ENCODE measurements at places on chromosomes 1 and 21.

- DNase-seq = no peak
Observed at GRCh38 chr1:226004396-226004795, 5.3 kb upstream of the SDE2 start.

GRCh38 chr1:93667642-93668041, 14.0 kb downstream of the BCAR3 start:
- DNase-seq = no peak

GRCh38 chr1:100775483-100775882, 55.9 kb downstream of the VCAM1 start:
- DNase-seq = no peak

- DNase-seq = no peak
Observed at GRCh38 chr1:19512545-19512944, 27.2 kb upstream of the CAPZB start.

DNA sequence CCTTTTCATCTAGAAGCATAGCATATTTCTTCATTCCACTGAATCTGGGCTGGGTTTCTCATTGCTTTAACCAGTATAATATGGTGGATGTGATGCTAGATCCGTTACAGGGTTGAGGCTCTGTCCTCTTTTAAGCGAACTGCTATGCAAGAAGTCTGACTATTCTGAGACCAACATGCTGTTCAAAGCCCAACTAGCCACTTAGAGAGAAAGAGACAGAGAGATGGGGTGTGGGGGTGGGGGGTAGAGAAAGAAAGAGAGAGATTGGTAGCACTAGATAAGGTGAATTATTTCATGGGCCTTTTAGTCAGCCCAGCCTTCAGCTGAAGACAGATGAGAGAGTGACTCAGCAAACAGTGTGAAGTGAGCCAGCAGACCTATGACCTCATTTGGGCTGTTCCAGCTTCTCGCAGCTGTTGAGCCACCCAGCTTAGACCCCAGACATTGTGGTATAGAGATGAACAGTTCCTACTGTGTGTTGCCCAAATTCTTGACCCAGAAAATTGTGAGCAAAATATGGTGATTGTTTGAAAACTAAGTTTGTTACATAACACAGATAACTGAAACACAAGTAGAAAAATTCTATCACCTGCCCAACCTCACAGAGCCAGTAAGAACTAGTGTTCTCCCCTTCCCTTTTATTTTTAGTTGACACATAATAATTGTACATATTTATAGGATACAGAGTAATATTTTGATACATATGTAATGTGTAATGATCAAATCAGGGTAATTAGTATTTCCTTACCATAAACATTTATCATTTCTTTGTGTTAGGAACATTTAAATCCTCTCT, 40.7 kb upstream of the PRKACB start:
- DNase-seq = peak; percentile 36

- no peak for DNase-seq
Observed at GRCh38 chr1:22257290-22258275, 114.7 kb upstream of the WNT4 start.

DNA sequence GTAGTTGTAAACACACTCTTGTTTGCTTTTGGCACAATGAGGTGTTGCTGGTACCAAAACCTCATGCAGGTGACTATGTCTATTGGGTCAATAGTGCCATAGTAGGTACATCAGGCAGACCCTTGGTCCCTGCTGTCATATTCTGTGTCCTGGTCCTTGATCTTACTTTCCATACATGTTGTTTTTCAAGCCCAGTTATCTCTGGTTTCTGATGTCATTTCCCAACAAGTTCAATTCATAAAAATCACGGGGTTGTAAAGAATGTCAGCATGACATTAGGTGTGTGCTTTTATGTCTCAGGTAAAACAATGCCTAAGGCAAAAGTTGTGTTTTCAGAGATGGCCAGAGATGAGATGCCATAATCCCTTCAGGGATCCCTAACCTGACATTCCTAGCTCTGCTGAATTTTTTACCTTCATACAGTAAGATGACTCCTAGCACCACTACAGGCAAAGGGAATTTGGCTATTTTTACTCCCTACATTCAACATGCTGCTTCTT, 390.3 kb upstream of the PKN2 start:
- DNase-seq = no peak

GRCh38 chr1:13730291-13730690, 30.3 kb downstream of the PRDM2 start:
- no peak for DNase-seq

DNA sequence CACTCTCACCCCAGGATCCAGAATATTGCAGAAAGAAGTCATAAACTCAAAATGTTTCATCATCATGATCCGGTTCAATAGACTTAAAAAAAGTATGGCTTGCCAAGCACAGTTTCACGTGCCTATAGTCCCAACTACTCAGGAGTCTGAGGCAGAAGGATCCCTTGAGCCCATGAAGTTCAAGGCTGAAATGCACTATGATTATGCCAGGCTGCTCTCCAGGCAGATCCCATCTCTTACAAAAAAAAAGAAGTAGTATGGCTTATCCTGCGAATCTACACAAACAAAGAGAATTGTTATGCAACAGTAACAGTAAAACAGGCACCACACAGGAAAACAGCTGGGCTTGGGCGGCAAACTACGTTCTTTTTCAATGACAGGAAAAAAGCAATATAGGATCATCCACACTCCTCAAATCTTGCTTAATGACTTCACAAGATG, 76.2 kb downstream of the EIF4G3 start:
- no peak for DNase-seq

DNA sequence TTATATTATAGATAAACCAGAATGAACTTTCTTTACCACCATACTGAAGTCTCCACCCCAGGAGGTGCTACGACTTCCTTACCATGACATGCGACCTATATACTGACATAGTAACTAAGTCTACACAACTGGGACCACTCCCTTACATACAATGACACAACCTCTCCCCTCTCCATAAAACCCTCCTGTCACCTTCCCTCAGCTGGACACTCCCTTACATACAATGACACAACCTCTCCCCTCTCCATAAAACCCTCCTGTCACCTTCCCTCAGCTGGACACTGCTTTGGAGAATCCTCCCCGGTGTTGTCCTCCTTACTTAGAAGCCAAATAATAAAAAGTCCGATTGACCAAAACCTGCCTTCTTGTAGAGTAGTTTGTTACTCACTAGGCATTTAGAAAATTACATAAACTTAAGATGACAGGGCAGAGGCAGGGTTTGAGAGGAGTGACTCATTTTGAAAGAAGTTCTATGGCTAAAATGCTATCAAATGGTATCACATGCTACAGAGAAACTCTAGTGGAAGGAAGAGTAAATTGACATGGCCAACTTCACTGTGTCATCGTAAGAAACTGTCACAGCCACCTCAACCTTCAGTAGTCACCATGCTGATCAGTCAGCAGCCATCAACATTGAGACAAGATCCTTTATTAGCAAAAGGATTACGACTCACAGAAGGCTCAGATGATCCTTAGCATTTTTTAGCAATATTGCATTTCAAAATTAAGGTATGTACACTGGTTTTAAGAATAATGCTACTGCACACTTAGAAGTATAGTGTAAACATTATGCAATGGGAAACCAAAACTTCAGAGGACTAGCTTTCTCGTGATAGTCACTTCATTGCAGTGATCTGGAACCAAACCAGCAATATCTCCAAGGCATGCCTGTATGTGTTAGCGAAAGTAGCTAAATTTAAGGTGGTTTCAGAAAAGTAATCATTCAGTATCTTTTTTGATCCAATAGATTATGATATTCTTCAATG, 56.4 kb downstream of the AHCTF1 start:
- DNase-seq = no peak

DNA sequence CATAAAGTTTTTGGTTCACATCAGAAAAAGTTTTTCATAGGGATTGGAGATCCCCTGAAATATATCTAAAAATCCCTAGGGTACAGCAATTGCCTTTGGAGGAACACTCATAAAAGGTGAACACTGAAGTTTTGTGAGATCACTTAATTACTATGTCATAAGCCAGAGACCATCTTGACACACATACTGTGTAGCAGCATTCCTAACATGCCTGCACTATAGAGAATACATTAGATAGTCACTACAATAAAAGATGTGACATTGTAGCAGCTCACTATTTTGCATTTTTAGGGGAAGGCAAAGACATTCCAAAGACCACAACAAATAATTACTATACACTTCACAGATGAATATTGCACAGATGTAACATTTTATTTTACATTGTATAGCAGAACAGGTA, 779.9 kb downstream of the KCNT2 start:
- no peak for DNase-seq

DNA sequence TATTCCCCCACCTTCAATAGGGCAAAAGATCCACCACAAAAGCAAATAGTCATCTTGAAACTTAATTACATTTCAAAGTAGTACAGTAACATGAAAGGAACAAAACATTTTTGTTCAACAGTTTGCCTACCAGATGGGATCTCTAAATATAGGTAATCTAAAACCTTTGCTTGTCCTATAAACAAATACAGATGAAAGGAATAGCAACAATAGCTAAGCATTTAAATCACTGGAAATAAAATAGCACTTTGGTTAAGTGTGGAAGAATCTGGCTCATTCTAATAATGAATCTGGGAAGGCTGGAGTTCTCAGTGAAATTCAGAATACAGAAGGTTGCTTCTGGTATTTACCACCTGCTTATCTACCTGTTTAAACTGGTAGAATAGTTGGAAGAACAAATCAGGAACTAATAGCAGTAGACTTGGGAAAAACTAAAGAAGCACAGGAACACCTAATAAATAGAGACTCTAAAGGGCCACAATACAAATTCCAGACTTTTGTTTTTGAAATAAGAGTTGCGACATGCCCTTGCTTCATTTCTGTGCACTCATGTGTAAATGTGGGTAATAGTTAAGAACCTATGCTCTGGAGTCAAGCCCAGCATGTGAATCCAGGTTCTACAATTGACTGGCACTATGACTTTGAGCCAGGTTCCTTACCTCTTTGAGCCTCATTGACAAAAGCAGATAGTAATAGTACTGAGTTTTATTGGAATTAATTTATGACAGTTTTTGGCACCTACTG, 2.3 kb upstream of the LYPLAL1 start:
- DNase-seq = no peak

GRCh38 chr1:37599940-37600339, 4.2 kb upstream of the GNL2 start:
- no peak for DNase-seq

DNA sequence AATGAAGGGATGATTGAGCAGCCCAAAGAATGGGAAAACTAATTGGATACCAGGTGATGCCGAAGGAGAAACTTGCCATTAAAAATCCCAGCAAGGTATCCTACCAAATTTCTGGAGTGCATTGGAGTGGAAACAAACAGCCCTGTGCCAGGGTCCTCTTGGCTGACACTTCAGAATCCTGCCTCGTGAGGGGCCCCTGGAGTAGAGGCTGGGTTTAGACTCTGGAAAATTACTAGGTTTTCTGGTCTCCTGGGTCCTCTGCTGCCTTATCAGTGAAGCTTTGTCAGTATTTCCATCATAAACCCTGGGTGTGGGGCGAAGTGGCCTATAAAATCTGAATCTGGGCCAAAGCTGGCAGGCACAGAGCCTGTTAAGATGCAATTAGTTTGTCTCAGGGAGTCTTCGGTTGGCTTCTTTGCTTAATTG, 289.2 kb upstream of the USP24 start:
- no peak for DNase-seq

DNA sequence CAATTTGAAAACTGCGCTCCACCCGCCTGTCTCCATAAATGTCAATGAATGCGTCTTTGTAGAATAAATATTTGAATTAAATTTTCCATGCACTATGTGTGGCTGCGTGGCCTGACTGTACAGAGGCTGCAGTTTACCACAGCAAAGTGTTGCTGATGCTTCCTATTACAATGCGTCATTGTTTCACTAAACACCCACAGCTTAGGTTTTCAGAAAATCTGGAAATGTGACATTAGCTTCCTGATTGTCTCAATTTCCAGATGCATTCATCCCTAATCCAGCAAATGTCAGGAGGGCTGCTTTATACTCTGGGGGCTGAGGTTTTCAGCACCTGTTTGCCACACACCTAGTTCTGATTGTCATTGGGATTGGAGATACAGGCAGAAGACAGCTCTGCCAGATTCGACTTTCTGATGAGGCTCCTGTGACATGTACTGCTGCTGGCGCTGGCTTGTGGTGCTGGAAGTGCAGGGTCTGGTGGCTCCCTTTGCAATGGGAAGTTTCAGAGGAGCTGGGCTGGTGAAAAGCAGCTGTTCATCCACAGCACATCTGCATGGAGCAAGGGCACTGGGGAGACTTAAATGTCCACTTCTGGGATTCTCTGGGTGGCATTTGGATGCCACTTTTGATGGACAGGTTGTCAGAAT, 40.0 kb downstream of the URB2 start:
- DNase-seq = no peak

DNA sequence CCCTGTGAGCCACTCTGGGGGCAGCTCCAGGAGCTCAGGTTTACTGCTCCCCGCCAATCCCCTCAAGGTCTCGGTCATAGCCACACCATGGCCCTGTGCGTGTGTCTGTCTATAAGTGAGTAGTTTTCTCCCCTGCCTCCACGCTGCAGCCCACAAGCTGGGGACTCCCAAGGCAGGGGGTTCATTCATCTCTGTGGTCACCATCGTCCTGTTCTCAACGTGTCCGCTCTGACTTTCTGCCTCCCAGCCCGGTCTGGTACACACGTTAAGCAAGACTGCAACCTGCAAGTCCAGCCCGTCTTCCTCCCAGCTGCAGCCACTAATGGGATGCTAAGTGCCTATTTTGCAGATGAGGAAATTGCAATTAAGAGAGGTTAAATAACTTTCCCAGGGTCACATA, 49.8 kb downstream of the IGSF21 start:
- no peak for DNase-seq

- DNase-seq = no peak
Observed at GRCh38 chr1:234373959-234374254, 651 bp downstream of the COA6 start.

DNA sequence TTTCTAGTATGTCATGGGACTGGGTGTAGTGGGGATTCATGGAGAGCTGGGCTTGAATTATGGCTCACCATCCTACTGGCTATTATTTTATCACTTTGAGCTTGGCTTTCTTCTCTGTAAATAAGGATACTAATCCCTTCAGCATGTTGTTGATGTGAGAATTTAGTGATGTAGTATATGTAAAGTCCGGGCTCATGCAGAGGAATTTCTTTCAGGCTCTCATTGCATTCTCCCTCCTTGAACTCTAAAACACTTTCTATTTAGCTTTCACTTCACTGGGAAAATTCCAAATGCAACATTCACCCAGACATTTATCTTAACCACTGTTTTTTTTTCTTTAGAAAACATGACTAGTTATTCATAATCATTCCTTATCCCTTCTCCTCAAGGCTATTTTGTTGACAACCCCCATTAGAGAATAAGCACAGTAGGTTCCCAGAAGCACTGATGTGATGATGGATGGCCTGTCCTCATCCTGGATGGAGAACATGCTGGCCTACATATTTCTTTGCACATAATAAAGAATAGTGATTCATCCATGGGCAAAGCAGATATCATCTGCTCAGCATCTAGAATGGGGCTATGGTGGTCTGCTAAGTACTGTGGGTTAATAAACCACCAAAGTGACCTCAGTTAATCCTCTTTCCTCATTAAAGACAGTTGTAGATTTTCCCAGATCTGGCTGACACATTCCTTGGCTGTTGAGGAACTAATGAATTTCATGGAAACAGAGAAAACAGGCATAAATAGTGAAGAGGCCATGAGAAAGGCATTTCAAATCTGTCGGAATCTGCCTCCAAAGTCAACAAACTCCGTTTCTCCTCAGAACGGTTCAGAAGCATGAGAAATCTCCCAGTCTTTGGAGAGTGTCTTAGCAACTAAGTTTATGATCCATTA, 68.0 kb upstream of the CYP2J2 start:
- no peak for DNase-seq

Measured in NCI-H2107 (cell line).